ENCODE measurements at places on chromosomes 6 and 20.
A peak's percentile ranks its signal among the peaks of the same experiment; 100 is the strongest.

DNA sequence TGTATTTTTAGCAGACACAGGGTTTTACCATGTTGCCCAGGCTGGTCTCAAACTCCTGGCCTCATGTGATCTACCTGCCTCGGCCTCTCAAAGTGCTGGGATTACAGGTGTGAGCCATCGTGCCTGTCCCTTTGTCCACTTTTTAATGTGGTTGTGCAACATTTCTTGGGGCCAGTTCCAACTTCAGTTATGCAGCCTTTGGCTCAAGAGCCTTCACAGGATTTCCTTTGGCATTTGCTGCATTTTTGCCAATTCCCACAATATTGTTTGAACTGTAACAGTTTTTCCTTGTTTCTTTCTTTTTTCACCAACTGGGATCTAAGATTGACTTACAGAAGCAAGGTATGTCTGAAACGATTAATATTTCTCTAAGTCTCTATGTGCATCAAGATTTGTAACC lies 63.6 kb downstream of the EDN1 start:
- no peak for DNase-seq

DNA sequence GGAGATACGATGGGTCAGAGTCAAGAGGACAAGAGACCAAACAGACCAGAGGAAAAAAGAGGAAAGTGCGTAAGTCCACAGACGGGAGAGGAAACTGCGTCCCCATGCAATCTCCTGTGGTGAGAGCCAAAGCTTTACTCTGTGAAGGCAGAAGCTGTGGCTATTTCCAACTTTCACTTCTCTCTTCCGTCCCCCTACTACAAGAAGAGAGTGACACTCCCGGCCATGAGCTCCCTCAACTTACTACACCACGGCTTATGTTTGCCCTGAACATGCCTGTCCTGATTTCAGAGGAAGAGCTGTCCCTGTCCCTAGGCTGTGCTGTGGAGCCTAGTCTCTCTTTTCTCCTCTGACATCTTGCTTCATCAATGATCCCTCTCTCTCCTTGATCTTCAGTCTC lies 11.5 kb upstream of the SSR1 start:
- DNase-seq, result no peak

- DNase-seq, result peak; percentile 95
These were observed 16.8 kb downstream of the LAMA4 start for GRCh38 chr6:112237595-112237994.

GRCh38 chr6:27582928-27583725 lies 110.2 kb upstream of the ZNF184 start:
- peak; percentile 37 for DNase-seq

DNA sequence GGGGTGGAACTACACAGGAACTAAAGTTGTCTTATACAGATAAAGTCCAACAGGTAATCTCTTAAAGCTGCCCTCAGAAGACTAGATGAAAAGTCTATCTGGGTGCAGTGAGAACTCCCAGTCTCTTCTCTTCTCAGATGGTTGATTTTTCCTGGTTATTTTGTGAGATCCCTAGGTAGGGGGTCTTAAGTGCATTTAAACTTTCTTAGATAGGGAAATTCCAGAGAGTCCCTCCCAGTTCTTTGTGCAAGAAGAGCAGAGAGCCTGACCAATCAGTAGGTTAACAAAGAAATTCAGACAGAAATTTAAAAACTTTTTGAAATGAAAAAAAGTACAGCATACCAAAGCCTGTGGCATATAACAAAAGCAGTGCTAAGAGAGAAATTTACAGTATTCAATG lies 2.0 kb upstream of the GABRR2 start:
- no peak for DNase-seq

DNA sequence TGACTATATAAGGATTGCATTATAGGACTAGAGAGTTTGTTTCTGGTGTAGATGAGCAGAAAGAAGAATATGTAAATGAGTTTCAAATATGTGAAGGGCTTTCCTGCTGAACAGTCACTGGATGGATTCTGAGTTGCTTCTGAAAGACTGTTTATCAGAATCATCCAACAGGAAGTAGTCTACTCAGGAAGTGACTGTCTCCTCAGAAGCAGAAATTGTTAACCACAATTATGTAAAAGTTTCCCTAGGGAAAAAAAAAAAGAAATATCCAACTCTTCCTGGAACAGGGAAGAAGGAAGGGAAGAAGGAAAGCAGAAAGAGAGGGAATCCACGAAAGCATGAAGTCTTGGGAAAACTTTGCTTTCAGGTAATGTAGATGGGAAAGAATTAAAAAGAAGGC lies 138.9 kb downstream of the TENT5A start:
- DNase-seq, result peak; percentile 80

- peak; percentile 20 for DNase-seq
These were observed 97.3 kb upstream of the SHLD1 start for GRCh38 chr20:5652626-5653553.

- DNase-seq, result no peak
These were observed 30.6 kb upstream of the FOXC1 start for GRCh38 chr6:1579096-1579495.

- no peak for DNase-seq
These were observed 48.1 kb upstream of the SLC17A4 start for GRCh38 chr6:25706314-25707014.

GRCh38 chr6:125236536-125237327 lies 65.0 kb downstream of the HDDC2 start:
- DNase-seq, result no peak

DNA sequence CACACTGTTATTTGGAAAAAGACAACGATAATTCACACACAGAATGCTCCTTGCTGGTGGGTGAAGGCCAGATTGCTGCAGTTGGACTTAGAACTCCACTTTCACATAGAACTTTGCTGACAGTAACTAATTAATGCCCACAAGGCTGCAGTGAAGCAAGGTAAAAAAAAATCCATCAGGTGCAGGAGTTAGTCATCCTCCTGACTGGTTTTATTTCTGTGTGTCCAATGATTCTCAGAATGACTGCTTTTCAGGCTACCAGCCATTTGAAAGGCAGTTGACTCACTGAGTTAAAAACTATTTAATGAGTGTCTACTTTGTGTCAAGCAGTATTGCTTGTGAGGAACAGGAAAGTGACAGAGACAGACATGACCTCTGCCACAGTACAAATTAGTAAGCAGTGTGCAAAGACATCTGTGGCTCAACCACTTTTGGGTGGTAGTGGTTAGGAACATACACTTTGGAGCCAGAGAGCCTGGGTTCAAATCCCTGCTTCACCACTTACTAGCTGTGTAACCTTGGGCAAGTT lies 41.9 kb downstream of the ELOVL5 start:
- DNase-seq, result peak; percentile 65

- no peak for DNase-seq
These were observed 71.8 kb upstream of the SIRPA start for GRCh38 chr20:1823450-1823844.

GRCh38 chr20:62602550-62602949 lies 39.8 kb upstream of the SLCO4A1 start:
- DNase-seq, result no peak

DNA sequence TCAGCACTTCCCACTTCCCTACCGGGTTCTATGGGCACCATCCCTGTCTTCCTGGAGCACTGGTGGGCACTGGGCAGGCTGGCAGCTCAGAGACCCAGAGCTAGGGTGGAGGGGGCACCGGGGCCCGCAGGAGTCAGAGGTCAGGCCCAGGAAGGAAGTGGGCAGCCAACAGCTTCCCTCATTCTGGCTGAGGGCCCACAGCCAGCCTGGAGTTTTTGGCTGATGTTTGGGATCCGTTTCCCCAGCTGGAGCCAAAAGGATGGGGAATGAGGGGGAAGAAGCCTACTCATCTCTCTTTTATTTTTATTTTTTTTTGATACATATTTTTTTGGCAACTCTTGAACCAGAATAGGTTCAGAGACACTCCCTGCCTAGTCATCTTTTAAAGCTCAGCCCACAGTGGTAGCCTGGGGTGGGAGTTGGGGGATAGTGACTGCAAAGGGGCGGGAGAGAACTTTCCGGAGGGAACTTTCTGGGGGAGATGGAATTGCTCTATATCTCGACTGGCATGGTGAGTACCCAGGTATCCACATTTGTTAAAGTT lies 54.2 kb upstream of the MLN start:
- DNase-seq, result peak; percentile 21

DNA sequence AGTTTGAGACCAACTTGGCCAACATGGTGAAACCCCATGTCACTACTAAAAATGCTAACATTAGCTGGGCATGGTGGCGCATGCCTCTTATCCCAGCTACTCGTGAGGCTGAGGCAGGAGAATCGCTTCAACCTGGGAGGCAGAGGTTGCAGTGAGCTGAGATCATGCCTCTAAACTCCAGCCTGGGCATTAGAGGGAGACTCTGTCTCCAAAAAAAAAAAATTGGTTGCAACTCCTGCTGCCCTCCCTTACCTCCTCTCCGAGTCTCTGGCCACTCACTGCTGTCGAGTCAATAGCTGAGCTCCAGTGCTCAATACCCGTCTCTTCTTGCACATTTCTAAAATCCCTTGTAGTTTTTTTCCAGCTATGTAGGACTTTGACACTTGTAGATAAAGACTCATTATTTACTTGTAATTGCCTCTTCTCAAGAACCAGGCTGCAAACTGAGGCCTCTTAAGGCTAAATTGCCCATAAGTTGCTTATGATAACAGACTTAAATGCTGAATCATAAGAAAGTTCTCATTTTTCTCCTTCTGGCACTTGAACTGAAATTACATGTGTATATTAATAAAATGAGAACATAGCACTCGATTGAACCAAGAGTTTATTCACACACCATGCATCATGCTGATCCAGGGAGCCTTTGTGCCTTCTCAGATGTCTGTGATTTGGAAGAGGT lies 13.8 kb downstream of the HECA start:
- no peak for DNase-seq

DNA sequence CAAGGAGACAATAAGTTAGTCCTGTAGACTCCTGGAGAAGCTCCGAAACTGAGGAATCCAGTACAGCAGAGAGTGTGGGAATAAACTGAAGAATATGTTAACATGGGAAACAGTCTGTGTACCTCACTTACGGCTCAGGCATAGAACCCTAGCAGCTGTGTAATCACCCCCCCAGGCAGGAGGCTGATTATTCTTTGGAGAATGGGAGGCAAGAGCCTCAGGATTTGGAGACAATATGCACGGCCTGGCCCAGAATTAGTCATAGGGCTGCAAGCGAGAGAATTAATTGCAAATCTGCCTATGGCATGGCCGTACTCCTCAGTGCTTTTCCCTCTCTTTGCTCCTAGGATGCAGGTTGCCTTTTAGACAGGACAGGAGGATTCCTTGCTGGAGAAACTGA lies 27.5 kb upstream of the FYN start:
- no peak for DNase-seq

DNA sequence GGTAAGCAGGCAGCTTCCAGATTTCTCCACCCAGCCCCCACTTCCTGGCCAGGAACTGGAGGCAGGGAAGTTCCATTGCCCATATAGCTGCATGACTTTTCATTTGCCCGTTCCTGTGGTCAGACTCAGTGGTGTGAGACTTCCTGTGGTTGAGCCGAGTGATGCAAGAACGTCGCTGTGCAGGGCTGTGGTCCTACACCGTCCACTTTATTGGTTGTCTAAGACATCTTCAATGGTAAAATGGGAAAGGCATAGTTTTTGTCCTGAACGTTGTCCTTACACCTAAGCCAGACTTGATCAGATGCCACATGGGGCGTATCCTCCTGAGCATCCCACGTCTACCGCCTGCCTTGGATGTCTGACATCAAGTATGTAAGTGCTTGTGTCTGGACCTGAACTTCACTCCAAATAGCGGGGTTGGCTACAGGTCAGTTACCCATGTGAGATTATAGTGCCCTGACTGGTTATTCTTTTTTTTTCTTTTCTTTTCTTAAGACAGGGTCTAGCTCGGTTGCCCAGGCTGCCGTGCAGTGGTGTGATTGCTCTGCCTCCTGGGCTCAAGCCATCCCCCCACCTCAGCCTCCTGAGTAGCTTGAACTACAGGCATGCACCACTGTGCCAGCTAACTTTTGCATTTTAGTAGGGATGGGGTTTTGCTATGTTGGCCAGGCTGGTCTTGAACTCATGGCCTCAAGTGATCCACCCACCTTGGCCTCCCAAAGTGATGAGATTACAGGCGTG lies 25.9 kb upstream of the GTSF1L start:
- DNase-seq, result peak; percentile 74

All from NCI-H226 (cell line).